ENCODE measurements at places on chromosomes 5 and 9.

DNA sequence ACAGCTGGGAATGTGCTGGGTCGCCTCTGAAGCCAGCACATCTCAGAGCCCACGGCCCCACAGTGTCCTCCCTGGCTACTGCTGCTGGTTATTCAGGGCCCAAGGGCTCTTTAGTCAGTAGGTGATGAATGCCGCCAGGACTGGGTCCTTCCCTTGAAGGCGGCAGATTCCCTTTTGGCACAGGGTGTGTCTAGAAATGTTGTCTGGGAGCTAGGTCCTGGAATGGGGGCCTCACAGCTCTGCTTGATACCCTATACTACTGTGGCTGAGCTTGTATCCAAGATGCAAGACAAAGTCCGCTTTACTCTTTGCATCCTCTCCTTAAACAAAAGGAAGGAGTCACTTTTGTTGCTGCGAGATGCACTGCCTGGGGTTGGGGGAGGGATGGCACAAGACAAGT, 33.1 kb downstream of the MEGF9 start:
- DNase-seq: no peak

DNA sequence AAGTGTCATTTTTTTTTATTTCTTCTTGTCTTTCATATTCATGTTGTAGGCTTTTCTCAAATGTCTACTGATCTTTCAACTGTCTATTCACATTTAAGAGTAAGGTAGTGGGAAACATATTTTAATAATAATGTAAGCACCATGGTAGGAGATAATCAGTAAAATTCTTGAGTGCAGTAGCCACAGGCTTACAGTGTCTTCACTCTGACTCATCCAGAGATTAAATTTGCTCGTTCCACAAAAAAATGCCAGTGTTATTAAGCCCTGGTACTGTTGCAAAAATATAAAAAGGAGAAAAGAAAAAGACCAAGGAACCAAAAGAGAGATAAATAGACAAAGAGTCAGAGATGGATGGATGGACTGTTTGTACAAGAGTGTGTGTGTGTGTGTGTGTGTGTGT, 43.0 kb downstream of the PARP8 start:
- no peak for DNase-seq

DNA sequence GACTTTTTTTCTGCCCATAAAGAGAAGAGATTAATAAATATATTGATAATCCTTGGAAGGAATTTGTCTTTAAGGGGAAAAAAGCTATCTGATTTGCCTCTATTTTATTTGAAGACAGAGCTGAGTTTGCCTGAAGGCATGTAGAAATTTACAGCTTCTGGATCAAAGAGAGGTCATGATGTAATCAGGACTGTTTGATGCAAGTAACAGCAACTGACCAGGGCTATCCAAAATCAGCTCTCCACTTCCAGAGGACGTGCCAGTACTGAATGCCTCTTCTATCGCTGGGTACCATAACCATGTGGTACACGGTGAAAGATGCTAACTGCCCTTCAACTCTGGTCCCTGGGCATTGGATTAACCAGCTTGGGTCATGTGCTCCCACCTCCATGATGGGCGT, 90.6 kb downstream of the ZFAND5 start:
- no peak for DNase-seq

GRCh38 chr9:97506306-97506705, 4.8 kb downstream of the TMOD1 start:
- DNase-seq: no peak

GRCh38 chr9:20405616-20406015, 216.7 kb downstream of the MLLT3 start:
- DNase-seq: no peak

- DNase-seq: peak; percentile 20
Observed at GRCh38 chr5:145101246-145101645, 733.9 kb downstream of the PRELID2 start.

- no peak for DNase-seq
Observed at GRCh38 chr9:18766989-18767550, 265.9 kb downstream of the SAXO1 start.

DNA sequence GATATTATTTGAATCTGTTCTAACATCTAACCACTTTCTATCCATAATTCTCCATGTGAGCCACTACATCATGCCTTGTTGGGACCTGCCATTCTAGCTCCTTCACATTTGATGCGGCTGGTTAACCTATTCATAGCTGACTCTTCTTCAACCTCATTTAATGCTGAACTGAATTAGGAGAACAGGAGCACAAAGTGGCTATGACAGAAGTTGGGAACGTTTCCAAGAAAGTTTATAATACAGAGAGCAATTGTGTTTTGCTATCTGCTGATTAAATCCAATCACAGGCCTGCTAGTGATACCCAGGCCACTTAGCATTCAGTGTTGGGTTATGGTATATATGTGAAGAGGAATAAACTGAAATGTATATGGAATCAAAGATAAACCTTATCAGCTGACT, 440.3 kb downstream of the PTPRD start:
- DNase-seq: no peak

- DNase-seq: peak; percentile 90
Observed at GRCh38 chr9:81650586-81651515, 38.5 kb downstream of the TLE1 start.

- no peak for DNase-seq
Observed at GRCh38 chr5:167816354-167816753, 475.1 kb upstream of the WWC1 start.
